ENCODE measurements at places on chromosomes 11 and 22.
A peak's percentile ranks its signal among the peaks of the same experiment; 100 is the strongest.

- no peak for DNase-seq
Observed at GRCh38 chr22:27801202-27801615, 347 bp downstream of the MN1 start.

GRCh38 chr11:122656073-122656630, 630 bp downstream of the UBASH3B start:
- no peak for DNase-seq

GRCh38 chr11:28243061-28243460, 134.9 kb downstream of the METTL15 start:
- no peak for DNase-seq

DNA sequence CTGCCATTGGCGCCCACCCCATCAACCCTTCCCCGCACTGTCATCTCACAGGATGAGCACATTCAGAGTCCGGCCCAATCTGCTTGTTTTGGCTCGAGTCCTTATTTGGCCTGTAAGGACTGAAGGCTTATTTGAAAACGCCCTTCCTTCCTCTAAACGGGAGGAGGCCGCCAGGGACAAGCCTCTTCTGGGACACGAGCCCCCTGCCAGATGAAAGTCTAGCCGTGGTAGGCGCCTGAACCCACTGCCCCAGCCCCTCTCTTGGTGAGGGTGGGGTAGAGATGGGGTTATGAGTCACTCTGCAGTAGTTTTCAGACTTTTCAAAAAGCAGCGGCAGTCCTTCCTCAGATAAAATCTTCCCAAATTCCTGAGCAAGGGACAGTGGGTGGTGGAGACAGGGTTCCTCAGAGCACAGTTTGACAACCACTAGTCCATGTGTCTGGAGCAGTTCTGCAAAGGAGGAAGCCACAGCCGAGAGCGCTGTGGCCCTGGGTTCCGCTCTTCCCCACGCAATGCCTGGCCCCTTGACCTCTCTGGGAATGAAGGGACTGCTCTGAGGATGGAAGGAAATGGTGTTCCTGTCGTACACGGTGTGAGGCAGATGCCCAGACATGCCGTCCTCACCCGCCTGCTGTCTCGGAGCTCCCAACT, 57.0 kb downstream of the MYH9 start:
- DNase-seq: peak; percentile 15

- no peak for DNase-seq
Observed at GRCh38 chr11:7168741-7168990, 79.9 kb downstream of the RBMXL2 start.

DNA sequence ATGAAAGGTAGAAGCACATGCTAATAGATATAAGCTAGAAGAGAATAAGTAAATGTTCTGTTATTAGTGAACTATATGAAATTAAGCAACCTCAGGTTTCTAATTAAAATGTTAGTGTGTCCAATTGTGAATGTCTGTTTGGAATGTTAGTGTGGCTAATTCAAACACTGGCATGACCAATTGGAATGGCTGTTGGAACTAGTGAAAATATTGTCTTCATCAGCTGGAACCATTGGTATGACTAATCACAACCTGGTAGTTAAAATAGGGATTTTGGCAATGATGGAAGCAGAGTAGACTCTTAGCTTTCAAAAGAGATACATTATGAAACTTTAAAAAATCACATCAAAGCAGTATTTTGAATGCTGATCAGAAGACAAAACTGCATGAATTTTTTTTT, 66.8 kb downstream of the CYB5R2 start:
- no peak for DNase-seq

DNA sequence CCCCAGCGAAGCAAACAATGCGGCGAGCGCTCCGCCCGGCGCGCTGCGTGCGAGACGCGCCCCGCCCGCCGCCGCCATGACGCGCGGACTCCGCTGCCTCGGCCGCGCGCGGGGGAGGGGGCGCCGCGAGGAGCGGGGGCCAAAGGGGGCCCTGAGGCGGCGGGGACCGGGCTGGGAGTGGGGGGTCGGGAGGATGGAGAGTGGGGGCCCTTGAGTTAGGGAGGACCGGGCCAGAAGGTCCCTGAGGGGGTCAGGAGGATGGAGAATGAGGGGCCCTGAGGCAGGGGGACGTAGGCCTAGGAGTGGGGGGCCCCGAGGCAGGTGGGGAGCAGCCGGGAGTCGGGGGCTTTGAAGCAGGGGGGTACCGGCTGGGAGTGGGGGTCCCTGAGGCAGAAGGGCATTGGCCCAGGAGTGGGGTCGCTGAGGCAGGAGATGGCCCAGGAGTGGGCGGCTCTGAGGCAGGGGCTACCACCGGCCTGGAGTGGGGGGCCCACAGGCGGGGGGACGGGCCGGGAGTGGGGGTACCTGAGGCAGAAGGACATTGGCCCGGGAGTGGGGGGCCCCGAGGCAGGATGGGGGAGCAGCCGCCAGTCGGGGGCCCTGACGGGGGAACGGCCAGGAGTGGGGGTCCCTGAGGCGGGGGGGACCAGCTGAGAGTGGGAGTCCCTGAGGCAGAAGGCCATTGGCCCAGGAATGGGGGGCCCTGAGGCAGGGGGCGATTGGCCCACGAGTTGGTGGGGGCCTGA, at the start of gene BRD1:
Gene BRD1, minus strand, starts transcription at position 21 of the 746 bp plus-strand sequence. CDS start 3,556 bp downstream, outside the sequence.
- DNase-seq: peak; percentile 12

GRCh38 chr11:119479685-119480275, 56.8 kb upstream of the THY1 start:
- DNase-seq: no peak

- DNase-seq: no peak
Observed at GRCh38 chr11:8359521-8359920, 95.8 kb upstream of the LMO1 start.

DNA sequence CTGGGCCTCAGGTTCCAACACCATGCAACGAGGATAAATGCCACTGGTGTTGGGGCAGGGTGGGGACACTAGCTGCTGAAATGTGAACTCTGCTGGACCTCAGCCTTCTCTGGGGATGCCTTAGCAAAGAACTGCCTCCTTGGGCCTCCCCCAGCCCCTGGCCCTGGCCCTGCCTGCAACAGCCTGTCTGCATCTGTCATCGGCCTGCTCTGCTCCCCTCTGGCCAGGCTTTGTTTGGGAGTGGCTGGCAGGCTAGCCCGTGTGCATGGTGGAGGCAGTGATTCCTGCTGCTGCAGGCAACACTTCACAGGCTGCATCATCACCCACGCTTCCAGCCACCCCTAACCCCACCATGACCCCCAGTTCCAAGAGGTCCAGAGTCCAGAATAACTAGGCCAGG, 11.5 kb upstream of the MYOD1 start:
- no peak for DNase-seq

GRCh38 chr11:129202646-129203045, 10.5 kb upstream of the ARHGAP32 start:
- DNase-seq: no peak

DNA sequence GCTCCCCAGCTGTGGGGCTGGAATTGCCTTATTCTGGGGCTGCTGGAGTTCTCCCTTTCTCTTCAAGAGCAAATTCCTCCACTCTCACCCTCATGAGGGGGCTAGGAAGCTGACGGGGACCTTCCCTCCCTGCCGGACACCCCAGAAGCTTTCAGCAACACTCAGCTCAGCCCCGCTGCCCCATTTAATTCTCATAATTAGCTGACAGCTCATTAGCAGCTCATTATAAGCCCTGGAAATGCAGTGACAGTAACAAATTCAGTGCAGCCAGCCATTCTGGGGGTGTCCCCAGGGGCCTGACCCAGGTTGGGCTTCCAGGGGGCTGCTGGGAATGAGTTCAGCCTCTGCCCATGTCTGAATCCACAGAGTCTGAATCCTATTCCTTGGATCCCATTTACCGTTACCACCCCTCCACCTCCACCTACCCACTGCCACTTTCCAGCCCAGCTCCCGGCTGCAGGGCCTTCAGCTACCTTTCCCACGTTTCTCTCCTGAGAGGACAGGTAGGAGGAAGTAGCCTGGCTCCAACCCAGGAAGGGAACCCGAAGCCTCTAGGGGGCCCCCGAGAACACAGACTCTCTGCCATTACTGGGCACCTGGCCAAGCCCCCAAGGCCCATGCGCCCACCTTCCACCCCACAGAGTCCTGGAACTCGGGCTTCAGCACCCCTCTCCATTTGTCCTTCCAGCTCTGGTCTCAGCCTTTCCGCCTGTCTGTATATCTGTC, 101.7 kb upstream of the LMO1 start:
- DNase-seq: no peak

DNA sequence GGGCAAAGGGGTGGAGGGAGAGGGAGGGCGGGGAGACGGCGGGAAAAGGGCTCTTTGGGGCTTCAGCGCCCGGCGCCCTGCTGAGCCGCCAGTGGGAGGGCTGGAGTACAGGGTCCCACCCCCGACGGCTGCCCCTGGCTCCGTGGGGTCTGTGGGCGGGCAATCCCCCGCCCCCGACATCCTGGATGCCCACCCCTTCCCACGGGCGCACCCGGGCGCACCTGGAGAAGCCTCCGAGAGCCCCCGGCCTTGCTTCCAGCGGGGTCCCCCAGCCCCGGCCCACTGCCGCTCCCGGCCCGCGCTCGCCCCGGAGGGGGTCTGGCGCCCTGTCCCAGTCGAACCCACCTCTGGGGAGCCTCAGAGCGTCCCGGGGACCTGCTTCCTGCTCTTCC, 394 bp downstream of the CHRM4 start:
- no peak for DNase-seq

DNA sequence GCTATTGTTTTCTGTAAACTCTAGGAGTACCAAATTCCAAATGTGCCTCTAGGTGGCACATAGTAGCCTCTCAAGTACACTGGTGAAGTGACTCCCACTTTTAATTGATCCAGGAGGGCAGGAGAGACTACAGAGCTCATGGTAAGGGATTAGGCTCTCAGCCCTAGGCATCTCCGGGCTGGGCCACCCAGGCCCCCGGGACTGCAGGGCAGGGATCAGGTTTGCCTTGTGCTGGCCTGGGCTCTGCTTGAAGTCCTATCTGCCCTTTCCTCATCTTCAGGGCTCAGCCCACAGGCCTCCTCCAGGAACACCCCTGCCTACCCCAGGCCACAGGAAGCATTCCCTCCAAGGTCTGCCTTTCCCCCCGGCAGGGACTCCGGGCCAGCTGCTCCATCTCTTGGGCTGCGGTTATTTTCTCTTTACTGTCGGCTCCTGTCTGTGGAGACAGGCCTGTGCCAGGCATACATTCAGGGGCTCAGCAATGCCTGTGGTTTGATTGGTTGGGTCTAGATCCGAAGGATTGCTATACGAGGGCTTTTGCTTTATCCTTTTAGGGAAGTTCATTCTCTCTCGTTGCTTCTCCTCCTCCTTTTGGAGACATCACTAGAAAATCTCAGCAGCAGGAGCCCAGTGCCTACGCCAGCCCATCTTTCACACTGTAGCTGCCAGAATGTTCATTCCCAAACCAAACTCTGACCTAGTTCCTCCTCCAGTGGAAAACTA, 32.8 kb downstream of the PARVA start:
- peak; percentile 14 for DNase-seq

DNA sequence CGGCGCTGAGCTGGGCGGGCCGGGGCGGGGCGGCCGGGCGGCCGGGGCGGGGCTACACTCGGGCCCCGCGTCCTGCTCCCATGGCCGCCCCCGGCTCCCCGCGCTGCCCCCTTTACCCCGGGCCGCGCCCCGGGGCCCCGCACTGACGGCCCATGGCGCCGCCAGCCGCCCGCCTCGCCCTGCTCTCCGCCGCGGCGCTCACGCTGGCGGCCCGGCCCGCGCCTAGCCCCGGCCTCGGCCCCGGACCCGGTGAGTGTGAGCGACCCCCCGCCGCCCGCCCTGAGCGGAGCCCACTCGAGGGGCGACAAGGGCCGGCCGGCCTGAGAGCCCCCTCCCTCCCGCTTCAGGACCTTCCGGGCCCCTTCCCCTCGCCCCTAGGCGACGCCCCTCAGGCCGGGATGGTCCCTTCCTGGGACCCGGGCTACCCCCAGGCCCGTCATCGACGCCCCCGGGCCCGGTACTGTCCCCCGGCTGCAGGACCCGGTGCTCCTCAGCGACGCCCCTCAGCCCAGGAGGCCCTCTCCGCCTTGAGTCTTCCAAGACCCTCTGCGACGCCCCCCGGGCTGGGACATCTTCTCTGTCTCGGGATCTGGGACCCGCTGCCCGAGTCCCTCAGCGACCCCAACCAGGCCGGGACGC, at the start of gene KREMEN1:
Gene KREMEN1, plus strand, starts transcription at position 57 of the 639 bp plus-strand sequence. Its CDS starts 96 bp downstream, at position 153.
- no peak for DNase-seq

- DNase-seq: no peak
Observed at GRCh38 chr22:23837911-23838680, 710 bp downstream of the DERL3 start.

DNA sequence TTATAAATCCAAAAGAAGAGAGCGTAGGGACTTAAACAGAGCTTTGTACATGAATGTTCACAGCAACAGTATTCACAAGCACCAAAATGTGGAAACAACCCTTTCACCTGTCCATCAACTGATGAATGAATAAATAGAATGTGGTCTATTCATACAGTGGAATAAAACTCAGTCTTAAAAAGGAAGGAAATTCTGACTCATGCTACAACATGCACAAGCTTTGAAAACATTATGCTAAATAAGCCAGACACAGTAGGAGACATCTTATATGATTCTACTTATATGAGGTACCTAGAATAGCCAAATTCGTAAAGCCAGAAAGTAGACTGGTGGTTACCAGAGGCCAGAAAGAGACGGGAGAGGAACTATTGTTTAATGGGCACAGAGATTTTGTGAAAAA, 74.3 kb downstream of the SHANK2 start:
- no peak for DNase-seq

DNA sequence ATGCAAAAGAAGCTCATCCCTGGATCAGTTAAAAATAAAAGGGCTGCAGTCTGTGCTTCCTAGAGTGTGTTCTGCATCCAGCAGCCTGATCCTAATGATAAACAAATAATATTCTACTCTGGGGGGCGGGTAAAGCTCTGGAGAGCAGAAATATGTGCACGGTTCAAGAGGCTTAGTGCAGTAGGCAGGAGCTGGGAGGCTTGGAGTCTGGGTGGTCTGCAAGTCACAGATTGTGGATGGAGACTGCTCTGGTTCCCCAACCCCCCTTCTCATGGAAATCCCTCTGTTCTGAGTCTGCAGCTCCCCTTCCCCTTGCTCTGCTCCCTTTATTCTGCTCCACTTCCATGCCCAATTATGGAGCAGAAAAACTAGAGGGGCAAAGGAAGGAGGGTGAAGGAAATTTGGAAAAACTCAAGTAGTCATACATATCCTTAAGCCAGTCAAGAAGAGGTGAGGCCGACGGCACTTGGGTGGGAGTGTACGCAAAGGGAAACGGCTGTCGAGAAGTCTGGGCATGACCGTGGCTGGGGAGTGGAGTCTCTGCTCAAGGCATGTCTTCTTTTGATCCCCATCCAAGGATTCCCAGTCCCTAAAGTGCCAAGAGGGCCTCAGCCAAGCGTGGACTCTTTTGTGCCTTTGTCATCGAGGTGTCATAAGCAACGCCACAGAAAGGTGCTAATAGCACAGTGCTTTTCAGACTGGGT, 16.3 kb upstream of the CLMP start:
- DNase-seq: no peak

DNA sequence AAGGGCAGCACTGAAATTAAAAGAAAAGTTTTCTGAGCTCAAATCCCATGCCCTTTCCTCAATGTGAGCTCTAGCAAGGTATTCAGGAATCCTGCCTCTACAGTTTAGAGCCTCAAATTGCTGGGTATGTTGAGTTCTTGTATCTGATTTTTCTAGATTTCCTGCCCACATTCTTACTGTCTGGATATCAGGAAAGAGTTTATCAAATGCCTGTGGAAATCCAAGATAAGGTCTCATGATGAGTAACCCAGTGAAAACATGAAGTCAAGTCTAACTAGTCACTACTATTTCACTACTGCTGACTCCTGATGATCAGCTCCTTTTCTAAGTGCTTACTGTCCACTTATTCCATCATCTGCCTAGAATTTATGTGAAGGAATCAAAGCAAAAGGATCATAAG, 29.8 kb downstream of the LIMK2 start:
- no peak for DNase-seq
